Stimulated activated CD8-positive, alpha-beta memory T cell treated with anti-CD3 and anti-CD28 coated beads, Interleukin-2, amount 100 ng/mL, for 48 hours (primary cell): ENCODE measurements at places on chromosomes 16 and 17.

- no peak for DNase-seq
Observed at GRCh38 chr17:57585341-57586195, 159.5 kb downstream of the CCDC182 start.

DNA sequence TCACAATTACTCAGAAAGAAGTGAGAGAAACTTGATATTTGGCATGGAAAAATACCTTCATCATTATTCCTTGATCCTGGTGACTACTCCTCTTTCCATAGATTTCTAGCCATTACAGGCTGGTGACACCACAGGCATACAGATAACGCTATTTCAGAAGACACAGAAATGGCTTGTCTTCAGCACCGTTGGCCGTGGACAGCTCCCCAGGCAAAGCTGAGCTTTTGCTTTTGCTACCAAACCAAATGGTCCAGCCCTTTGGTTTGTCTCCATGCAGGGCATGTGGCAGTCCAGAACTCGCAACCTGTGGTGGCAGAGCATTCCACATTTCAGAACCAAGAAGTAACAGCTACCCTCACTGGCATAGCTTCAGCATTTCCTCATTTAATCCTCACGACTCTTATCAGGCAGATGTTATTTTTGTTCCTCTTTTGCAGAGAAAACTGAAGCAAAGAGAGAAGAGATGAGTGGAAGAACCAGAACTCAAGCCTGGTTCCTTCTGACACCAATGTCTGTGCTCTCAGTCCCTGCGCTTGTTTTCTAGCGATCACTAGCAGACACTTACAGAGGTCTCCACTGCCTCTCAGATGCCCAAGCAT is 55.5 kb downstream of the HS3ST4 start:
- DNase-seq = no peak

DNA sequence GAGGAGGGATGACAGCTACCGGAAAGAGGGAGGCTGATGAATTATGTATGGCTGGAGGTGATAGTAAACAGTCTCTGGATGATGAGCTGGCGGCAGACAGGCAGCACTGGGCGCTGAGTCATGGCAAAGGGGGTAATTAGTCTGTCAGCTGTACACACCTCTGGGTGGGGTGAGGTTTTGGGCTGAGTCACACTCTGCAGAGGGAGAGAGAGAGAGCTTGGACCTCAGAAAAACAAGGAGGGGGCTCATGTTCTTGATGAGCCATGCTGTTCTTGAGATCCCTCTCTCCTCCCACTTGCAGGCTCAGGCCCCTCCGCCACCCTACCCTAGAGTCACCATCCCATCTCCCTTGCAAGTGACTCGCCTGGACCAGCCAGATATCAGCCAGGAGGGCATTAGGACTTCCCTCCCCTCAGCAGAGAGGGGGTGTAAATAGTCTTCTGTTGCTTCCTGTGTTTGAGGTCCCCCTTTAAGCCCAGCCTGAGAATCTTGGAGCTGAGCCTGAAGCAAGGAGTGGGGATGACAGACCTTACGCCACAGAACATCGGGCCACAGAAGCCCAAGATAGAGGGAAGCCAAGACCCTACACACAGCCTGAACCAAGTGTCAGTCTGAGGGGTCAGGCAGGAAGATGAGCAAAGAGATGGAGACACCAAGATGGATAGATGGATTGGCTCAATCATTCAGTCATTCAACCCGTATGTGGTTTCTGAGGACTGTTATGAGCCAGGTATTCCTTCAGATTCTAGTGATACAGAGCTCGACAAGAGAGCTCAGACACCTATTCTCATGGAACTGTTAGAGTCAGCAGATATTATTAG is 383.2 kb upstream of the CCL2 start:
- no peak for DNase-seq

GRCh38 chr17:36632916-36633771 is 31.8 kb downstream of the MRM1 start:
- no peak for DNase-seq

GRCh38 chr17:37761059-37761458 is 16.2 kb upstream of the HNF1B start:
- DNase-seq = no peak

DNA sequence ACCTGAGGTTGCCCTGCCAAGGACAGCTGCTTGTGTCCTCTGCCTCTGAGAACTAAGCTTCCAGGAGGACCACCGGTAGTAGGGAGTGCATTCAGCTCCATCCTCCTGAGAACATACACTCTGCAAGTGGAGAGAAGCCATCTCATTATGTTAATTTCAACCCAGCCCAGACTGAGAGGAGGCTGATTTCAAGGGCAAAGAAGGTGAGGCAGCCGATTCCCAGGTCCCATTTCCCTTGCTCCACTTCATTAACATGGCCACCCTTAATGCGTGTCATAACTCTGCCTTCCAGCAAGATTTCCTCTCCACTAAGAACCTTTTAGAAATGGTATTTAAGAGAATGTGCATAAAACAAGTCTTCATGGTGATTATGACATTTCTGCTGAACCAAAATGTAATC is 72.5 kb downstream of the CDH13 start:
- no peak for DNase-seq

GRCh38 chr17:82365606-82366295 is 5.8 kb upstream of the UTS2R start:
- no peak for DNase-seq

GRCh38 chr17:71217769-71218168 is 903.1 kb upstream of the SOX9 start:
- DNase-seq = no peak

- no peak for DNase-seq
Observed at GRCh38 chr16:79466111-79466510, 134.4 kb downstream of the MAF start.

GRCh38 chr17:77942112-77942988 is 16.2 kb upstream of the TNRC6C start:
- no peak for DNase-seq

DNA sequence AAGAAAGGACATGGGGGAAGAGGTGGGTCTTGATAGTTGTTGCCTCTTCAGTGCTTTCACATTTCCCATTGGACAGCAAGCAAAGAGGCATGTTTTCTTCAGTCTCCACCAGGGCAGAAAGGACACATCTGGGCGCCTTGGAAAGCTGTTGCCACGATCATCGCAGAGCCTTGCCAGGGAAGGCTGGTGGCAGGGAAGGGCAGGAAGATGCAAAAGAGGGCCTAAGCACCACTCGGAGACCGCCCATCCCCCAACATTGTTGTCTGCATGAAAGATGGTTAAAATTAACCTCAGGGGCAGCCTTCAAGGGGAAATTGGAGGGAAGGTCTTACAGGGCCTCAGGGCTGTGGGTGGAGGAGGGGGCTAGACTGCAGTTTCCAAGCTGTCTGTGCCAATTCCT is 114.2 kb downstream of the SOX9 start:
- no peak for DNase-seq

DNA sequence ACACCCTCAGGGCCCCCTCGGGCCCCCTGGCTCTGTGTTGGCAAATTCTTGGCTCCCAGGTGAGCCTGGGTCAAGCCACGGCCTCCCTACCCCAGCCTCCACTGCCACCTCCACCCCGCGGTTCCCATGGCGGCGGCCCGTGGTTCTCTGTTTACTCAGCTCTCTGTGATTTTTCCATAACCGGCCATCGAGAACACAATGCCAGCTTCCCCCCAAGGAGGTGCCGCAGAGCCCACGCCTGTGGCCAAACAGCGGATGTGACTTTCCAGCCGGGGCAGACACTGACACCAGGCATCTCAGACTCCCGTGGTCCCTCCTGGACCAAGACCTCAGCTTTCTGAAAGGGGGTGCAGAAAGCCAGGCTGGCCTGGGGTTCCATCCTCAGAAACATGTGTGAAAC is 21.6 kb upstream of the ATP2A3 start:
- DNase-seq = no peak

DNA sequence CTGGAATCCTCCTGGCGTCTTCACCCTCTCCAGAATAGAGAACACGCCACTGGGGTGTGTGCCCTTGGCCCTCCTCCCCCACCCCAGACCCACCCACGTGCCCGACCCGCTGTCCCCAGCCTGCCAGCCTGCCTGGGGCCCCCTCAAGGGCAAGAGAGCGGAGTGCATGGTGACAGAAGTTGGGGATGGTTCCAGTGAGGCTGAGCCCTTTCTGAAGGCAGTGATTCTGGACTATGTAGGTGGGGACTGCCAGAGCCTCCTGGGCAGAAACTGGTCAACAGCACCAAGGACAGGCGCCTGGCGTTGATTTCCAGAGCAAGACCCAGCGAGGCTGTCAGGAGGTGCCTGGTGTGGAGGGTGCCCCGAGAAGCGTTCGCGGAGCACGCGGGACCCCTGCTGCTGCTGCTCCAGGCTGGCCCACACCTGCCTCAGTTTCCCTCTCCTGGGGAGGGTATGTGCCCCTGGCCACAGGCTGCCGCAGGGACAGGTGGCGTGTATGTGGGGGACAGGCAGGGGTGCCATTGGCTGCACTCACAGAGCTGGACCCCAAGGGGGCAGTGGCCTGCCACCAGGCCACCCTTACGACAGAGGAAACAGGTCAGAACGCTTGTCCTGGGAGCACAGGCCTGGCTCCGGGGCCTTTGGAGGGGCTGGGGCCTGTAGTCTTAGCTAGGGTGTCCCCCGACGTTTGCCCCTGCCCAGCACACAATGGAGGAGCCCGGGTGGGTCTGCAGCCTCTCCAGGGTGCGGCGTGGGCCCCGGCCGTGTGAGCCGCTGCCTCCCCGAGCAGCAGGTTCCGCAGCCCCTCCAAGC is 1.2 kb downstream of the SSTR5 start:
- no peak for DNase-seq

GRCh38 chr17:39339272-39339671 is 62.2 kb downstream of the FBXL20 start:
- DNase-seq = no peak

DNA sequence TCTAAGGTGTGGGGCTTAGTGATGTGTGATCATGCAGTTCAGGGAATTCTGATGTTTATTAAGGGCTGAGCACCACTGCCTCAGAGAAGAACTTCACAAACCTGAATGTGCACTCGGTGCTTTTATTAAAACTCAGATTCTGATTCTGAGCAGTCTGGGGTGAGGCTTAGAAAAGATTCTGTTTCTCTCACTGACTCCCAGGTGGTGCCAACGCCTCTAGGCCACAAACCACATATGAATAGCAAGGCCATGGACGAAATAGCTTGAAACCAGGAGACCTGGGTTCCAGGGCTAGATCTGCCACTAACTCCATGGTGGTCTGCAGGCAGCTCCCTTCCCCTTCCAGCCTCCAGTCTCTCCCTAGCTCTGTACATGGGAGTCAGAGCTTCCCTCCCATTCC is 169.1 kb downstream of the HS3ST3B1 start:
- no peak for DNase-seq

DNA sequence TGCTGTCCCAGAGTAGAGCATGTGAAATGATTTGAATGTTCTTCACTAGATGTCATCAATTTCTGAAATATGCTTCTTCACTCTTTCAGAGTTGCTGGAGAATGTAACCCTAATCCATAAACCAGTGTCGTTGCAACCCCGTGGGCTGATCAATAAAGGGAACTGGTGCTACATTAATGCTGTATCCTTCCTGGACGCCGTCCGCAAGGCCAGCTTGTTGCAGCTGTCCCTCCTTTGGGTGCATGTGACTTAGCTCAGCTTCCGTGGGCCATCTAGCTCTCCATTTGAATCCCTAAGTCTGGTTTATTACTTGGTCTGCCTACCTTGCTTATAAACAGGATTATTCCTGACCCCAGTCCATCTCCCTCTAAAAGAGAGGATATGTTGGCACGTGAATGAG is 58.8 kb downstream of the USP10 start:
- DNase-seq = no peak

DNA sequence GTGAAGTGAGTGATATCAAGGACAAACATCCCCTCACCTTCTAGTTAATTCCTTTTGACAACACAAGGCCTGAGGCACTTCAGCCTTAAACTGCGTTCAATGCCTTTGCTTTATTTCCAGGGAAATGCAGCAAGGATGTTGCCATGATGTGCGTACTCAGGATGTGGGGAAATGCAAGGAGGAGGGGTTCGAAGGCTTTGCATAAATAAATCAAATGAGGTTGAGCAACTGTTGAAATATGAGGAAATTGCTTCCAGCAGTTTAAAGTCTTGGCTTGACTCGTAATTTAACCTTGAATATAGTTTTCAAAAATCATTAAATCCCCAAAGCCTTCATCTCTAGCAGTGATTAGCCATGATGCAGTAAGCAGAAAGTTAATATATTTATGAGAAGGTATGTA is 81.8 kb upstream of the CCL2 start:
- DNase-seq = no peak

DNA sequence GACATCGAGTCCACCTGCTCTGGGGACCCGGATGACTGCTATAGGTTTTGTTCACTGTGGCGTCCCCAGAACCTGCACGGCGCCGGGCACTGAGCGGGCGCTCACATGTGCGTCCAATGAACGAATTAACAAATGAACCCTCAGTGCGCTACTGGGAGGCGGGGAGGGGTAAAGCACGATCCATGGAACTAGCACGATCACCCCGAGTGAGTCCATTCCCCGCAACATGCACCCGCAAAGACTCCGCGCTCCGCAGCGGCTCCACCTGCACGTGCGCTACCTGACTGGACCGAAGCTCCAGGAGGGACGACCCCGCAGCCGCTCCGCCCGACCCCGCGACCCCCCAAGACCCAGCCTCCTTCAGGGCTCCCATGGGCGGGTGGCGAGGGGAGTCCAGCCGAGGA is 491 bp downstream of the TRAP1 start:
- peak; percentile 21 for DNase-seq

DNA sequence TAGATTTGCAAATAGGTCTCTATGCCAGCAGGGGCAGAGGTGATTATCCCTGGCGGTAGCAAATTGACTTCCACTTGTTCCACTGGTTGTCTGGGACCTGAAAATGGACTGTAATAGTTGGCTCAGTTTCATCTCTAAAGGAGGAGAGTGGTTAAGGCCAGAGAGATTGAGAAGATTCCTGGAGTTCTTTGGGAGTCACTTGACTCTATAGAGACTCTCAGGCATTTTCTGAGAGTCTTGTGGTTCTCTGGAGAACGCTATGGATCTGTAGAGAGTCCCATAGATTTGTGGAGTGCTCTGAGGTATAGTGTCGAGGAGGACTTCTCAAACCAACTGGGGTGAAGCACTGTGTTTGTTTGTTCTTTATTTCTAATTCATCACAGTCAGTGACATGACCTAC is 8.9 kb upstream of the PMP22 start:
- DNase-seq = no peak

DNA sequence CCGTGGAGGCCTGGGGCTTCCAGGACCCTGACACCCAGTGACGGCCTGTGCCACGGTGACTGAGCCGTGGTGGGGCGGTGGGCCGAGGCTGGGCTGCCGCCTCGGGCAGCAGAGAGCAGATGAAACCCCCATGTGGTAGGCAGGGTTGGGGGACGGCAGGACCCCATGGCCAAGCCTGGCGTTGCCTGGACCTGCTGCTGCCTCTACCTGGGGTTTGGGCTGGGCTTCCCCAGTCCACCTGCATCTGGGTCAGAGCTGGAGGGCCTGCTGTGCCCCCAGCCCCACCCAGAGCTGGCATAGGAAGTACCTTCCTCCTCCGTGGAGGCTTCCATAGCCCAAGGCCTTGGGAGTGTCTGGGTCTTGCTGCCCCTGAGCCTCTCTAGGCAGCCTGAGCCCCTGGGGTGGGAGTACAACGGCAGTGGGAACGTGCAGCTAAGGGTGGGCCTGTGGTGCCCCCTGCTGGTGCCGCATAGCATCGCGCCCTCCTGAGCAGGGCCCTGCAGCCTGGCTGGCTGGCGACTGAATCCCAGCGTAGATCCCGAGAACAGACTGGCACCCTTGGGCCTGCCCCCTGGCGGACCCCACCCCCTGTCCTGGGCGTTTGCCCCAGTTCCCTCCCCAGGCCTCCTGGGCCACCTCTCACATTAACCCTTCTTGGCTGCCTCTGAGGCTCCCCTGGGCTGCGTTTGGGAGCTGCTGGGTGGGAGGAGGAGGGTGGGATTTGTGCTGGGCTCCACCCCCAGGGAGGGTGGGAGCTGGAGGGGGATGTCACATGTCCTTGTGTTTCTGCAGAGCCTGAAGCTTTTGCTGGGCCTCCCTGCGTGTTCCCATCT is 12.6 kb upstream of the ATP6V0C start:
- DNase-seq = peak; percentile 77
